ENCODE measurements at places on chromosomes 12 and 14.

DNA sequence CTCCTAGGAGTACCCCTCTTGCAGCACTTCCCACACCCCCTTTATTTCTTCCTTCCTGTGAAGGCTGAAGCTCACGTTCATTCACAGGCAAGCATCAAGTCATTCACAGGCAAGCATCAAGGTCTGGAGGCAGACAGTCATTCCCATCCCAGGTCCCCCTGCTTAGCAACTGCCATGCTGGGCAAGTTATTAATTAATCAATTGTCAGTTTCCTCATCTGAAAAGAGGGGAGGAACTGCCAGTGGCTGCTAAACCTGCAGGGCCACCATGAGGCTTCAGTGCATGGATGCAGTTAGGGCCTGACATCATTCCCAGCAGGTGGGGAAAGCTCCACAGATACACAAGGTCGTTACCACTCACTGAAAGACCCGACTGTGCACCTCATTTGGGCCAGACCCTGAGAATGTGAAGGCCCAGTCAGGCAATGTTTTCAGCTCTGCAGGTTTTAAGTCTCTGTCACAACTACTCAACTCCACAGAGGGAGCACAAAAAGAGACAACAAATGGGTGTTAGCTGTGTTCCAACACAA lies 85.0 kb upstream of the GPR68 start:
- no peak for DNase-seq

DNA sequence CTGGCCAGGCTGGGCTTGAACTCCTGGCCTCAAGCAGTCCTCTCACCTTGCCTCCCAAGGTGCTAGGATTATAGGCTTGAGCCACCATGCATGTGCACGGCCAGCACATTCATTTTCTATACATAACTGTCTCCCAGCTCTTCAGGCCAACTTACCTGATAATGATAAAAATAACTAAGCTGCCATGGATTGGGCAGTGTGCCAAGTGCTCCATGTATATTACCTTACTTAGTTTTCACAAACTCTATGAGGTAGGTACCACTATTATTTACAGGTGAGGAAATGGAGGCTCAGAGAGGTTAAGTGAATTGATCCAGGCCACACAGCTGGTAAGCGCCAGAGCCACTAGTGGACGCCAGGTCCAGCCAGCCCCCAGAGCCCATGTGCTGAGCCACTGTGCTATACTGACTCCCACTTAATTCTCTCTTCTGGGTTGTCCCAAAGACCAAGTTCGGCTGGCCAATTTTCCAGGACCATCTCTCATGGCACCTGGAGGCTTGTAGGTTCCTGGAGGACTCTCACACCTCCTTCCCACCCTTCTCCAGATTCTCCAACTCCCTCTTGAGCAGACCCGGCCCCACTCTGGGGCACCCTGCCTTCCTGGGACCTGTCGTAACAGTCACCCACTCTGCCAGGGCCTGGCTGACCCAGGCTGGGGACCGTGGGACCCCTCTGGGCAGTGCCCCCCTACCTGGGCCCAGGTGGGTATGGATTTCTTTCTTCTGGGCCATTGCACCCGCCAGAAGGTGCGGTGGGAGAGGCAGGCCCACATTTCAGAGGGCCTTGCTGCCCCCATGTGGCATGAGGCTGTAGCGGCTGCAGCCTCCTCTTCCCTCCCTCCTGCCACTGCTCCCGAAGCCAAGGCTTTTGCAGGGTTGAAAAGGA lies 30.2 kb upstream of the CIPC start:
- DNase-seq = peak; percentile 48

DNA sequence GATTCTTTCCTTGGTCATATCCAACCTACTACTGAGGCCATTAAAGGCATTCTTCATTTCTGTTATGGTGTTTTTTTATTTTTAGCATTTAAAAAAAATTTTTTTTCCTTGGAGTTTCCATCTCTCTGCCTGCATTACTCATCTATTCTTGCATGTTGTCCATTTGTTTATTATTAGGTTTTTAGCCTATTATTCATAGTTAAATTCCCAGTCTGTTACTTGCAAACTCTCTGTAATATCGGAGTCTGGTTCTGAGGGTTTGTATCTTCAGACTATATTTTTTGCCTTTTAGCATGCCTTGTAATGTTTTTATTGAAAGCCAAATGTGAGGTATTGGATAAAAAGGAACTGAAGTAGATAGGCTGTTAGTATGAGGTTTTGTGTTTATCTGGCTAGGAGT lies 284.3 kb downstream of the FUT8 start:
- DNase-seq = no peak

DNA sequence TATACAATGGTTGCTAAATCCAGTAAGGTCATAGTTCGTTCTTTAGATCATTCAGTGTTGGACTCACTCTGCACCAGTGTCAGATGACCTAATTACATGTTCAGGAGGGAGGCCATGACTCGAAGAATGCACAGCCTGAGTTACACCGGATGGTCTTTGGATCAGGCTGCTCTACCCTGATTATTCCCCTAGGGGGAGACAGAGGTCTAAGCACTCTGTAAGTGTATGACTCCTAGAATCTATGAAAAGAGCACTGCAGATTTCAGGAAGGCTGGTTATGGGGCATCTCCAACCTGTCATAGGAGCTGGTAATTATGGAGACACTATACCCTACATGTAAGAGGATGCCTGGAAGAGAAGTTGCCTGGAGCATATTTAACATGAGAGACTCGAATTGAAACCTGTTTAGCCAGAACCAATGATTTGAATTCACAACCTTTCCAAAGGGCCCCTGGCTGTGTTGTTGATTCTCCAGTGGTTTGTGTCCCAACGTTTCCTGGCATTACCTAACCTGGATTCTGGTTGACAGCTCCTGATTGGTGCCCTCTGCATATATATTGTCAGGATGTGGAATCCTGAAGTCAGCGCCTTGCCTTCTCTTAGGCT lies at the start of gene MUCL1:
MUCL1 (plus strand) TSS at position 584 of the 606 bp plus-strand sequence. CDS start 67 bp downstream, outside the sequence.
- peak; percentile 55 for DNase-seq

GRCh38 chr14:105888151-105888550 lies 361.8 kb downstream of the TMEM121 start:
- DNase-seq = no peak

GRCh38 chr12:48125985-48126384 lies 6.8 kb downstream of the PFKM start:
- no peak for DNase-seq

GRCh38 chr14:76937181-76938091 lies 91.1 kb downstream of the IRF2BPL start:
- no peak for DNase-seq

DNA sequence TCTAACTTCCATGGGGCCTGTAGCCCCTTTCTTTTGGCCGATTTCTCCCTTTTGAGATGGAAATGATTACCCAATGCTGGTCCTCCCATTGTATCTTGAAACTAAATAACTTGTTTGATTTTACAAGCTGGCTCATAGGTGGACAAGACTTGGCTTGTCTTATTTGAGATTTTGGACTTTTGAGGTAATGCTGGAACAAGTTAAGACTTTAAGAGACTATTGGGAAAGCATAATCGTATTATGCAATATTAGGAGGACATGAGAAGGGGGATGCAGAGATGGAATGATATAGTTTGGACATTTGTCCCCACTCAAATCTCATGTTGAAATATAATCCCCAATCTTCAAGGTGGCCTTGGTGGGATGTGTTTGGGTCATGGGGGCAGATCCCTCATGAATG lies 49.2 kb upstream of the LYZ start:
- DNase-seq = no peak

- DNase-seq = no peak
These were observed 30.4 kb downstream of the KANSL2 start for GRCh38 chr12:48651681-48652080.

GRCh38 chr12:13805041-13805440 lies 176.4 kb downstream of the GRIN2B start:
- DNase-seq = no peak

DNA sequence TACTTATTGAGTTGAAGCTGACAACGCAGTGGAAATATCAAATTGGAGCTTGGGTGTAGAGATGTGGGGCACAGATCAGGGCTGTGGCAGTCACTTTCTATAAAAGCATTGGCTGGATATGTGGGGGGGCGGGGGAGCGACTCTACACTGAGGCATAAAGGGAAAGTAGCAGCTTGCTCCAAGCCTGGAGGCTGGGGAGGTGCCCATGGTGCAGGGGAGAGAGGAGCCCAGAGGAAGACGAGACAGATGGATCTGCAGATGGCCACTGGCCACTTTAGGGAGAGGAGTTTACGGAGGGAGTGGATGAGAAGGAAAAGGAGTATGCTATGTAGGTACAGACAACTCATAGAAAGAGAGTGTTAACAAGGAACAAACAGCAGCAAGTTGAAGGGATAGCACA lies 13.5 kb upstream of the NGB start:
- DNase-seq = no peak

GRCh38 chr14:58171090-58171489 lies 19.1 kb upstream of the ARMH4 start:
- DNase-seq = no peak

- DNase-seq = no peak
These were observed 179.2 kb upstream of the BMP4 start for GRCh38 chr14:54135804-54136280.

DNA sequence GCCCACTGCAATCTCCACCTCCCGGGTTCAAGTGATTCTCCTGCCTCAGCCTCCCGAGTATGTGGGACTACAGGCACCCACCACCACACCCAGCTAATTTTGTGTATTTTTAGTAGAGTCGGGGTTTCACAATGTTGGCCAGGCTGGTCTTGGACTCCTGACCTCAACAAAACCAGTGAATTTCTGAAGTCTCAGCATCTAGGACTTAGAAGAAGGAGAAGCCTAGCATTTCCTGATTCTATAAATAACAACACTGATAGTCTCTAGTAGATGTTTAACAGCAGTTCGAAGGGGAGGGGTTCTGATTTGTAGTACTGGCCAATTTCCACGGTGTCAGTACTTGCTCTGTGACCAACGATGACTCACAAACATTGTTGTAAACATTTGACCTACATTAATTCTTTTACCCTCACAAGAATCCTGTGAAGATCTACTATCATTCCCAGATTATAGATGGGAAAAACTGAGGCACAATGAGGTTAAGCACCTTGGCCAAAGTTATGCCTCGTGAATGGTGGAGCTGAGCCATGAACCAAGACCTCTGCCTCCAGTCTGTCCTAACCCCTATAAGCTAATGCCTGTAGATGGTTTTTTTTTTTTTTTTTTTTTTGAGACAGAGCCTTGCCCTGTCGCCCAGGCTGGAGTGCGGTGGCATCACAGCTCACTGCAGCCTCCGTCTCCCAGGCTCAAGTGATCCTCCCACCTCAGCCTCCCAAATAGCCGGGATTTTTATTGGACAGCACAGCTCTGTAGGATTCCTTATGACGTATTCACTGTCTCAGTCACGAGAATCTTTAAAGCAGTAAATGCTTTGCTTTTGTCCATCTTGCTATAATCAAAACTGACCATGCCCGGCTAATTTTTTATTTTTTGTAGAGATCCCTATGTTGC lies 5.2 kb downstream of the P2RX4 start:
- DNase-seq = no peak

- DNase-seq = no peak
These were observed 43.7 kb downstream of the GPR137C start for GRCh38 chr14:52596320-52596719.

DNA sequence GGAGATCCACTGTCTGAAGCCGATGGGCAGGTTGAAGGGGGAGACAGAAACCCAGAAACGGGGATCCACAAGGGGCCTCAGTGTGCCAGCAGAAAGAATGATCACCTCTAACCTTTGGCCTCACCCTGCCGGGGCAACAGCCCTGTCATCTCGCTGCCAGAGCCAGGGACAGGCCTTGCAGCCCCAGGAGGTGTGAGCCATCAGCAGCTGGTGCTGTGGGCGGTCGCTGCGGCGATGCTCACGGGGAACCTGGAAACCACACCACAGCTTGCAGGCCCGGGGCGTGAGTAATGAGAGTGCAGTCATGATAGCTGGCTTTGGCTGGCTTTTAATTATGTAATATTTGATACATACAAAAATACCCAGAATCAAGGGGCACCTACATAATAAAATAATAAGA lies 4.7 kb upstream of the TTC7B start:
- peak; percentile 41 for DNase-seq

DNA sequence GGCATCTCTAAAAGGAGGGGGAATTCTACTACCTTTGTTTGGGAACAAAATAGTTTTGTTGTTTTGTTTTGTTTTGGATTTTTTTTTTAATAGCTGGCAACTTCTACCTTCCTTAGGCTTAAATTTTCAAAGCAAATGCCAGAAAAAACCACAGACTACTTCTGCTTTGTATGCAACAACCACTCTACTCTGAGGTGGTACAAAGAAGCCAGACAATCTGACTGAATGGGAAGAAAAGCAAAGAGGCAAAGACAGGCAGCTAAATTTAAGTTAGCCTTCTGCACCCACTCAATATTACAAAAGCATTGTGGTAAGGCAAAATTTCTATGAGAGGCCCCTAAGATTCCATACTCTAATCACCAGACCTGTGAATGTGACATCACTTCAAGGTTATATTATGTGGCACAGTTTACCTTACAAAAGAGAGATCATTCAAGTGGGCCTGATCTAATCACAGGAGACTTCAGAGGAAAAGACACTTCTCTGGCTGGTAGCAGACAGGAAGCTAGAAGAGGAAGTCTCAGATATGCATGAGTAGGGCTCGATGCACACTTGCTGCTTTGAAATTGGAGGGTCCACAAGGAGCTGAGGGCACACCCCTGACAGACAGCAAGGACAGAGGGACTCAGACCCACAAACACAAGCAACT lies 566.6 kb downstream of the RPS29 start:
- DNase-seq = no peak

DNA sequence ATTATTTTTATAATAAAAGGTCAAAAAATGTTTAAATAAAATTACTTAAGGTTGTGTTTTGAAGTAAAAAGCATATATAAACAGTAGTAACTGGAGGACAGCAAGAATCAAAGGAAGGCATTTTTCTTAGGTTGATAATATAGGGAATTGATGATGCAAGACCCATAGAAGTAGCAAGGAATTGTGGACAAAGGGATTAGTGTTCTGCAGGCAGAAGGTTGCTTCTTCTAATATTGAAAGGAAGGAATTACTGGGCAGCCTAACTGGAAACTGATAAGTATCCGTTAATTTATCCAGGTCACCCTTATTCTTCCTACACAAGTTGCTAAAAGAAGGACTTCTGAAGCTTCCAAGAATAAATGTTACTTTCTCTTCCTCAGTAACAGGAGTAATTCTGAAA lies 54.5 kb upstream of the ALX1 start:
- no peak for DNase-seq

GRCh38 chr12:79420146-79420618 lies 270.6 kb downstream of the PAWR start:
- no peak for DNase-seq

GRCh38 chr12:91763654-91764370 lies 381.8 kb downstream of the BTG1 start:
- no peak for DNase-seq

GRCh38 chr12:122942637-122943036 lies 23.6 kb downstream of the ABCB9 start:
- no peak for DNase-seq
